H4 (cell line): ENCODE measurements at places on chromosomes 11 and 22. TPM values are rescaled to one million over a fixed set of nuclear protein-coding genes. Genes with fewer than 3 reads are reported as not detected.
A peak's percentile ranks its signal among the peaks of the same experiment; 100 is the strongest.

The OR51B4 gene
- 1.1 and 6.9 TPM in 2 replicates for total RNA-seq

GRCh38 chr11:9662273-9662672 lies 1.6 kb upstream of the SWAP70 start:
- no peak for DNase-seq

DNA sequence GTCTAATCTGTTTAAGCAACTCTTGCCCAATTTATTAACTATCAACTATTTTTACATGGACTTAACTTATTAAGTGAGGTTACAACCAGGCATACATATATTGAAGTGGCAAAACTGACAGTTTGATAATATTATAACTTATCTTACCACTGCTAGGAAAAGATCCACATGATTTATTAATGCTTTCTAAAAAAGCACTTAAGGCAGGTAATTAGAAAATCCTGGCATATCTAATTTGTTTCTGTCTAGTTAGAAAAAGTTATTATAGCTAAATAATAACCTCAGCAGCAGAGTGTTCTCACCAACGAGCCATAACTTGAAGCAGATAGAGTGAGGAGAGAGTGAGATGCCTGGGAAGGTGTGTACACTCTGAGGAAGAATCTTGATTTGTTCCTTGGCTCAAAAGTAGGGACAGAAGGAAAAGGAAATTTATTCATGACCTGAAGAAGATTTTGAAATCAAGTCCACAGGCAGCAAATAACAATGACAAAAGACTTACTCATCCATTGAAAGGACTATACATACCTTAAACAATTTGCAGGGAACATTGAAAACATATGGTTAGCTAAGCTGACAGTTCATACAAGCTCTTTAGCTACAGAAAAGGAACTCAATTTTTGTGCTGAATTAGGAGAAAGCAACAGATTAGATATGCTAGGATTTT lies 7.1 kb upstream of the MUC15 start:
- no peak for DNase-seq

The BCR gene
- total RNA-seq = 8.4 and 10.1 TPM in 2 replicates

DNA sequence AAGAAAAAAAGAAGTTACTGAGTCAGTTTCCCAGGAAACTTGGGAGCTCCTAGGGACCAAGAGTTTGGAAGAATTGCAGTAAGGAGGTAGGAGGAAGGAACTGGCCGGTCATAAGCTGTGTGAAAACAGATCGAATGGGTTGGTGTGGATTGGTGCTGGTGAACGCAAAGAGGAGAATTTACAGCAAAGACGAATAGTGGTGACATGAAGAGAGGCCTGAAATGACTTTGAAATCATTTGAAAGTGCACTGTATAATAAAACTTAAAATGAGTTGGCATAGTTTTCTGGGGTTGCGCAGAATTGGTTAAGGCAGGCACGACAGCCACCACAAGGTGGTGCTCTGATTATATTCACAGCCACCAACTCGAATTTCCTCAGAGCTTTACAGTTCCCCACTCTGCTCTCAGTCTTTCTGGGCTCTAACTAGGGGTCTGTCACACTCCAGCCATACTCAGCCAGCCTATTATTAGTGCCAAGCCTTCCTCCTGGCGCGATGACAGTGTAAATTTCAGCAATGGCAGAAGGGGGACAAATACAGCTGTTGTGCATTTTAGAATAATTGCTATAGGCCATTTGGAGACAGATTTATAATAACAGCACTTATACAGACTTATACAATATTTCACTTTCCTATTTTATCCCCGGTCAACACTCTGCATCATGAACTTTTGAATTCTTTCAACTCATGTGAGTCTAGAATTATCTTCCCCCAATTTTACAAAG lies 8.3 kb upstream of the HTR3B start:
- DNase-seq = peak; percentile 21

- DNase-seq = peak; percentile 95
Observed at GRCh38 chr11:12185914-12186313, 75.5 kb downstream of the MICAL2 start.

- no peak for DNase-seq
Observed at GRCh38 chr11:35131886-35132285, 7.1 kb upstream of the CD44 start.

GRCh38 chr22:39356464-39356863 lies 6.7 kb downstream of the SYNGR1 start:
- DNase-seq = no peak

The IGLL1 gene
- not detected in 2 replicates for total RNA-seq
